ENCODE measurements at places on chromosomes 12 and 14.

- no peak for DNase-seq
These were observed 149.4 kb downstream of the RPAP3 start for GRCh38 chr12:47556261-47557030.

DNA sequence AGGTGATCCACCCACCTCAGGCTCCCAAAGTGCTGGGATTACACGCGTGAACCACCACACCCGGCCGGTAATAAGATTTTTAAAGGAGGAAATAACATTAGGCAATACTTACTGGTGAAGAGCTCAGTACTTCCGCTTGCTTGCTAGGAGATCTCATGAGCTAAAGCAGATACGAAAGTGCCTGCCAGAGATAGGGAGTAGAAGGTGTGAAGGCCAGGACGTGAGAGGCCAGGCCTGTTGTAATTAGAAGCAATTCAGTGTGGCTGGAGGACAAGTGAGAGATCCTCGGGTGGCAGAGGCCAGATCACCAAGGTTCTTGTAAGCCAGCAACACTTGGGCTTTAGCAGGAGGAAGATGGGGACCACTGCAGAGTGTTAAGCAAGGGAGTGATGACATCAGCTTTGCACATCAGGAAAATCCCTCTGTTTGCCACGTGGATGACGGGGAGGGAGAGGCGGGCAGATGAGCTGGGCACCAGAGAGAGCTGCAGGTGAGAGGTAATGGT lies 7.6 kb downstream of the TECPR2 start:
- DNase-seq: peak; percentile 89

GRCh38 chr12:53060721-53061276 lies 10.9 kb downstream of the TNS2 start:
- DNase-seq: no peak

- no peak for DNase-seq
These were observed 39.2 kb downstream of the TRPV4 start for GRCh38 chr12:109793826-109794501.

DNA sequence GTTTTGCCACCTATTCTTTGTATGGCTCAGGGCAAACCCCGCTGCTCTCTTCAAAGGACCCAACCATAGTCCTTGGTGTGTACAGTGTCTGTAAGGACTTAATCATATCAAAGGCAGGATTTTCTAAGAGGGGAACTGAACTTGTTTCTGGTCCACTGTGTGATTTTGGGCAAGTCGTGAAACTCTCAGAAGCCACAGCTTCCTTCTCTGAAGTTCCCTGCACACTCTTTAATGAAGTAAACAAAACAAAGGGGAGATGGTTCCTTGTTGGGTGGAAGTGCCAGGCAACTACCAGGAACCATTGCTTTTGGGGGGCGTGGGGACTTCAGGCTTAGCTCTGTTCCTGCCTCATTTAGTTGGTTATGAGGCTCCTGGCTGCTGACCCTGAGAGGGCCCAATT lies 152.4 kb downstream of the VRK1 start:
- DNase-seq: no peak

- peak; percentile 45 for DNase-seq
These were observed 37.0 kb downstream of the ANAPC7 start for GRCh38 chr12:110366321-110367142.

DNA sequence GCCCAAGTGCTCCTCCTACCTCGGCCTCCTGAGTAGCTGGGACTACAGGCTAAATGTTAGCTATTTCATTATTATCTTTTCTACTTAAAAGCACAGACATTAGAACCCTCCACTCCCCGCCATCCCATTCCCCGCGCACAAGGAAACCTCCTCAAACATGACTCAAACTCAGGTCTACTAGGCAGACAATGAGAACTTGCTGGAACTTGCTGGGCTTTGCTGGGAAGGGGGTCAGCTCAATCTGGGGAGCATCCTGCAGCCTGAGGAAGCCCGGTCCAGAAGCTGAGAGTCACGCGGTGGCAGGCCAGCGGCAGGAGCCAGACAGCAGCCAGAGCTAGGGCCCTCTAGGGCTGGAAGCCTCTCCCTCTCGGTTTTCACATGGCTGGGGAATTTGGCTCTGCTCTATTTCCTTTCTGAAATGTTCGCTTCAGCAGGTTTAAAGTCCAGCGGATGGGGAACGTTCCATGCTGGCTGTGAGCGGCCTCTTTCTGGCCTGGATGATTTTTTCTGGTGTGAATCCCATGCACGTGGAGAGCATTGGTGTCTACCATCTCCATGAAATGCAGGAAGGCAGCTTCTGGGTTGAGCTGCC lies 68.5 kb downstream of the SLC6A12 start:
- DNase-seq: no peak

DNA sequence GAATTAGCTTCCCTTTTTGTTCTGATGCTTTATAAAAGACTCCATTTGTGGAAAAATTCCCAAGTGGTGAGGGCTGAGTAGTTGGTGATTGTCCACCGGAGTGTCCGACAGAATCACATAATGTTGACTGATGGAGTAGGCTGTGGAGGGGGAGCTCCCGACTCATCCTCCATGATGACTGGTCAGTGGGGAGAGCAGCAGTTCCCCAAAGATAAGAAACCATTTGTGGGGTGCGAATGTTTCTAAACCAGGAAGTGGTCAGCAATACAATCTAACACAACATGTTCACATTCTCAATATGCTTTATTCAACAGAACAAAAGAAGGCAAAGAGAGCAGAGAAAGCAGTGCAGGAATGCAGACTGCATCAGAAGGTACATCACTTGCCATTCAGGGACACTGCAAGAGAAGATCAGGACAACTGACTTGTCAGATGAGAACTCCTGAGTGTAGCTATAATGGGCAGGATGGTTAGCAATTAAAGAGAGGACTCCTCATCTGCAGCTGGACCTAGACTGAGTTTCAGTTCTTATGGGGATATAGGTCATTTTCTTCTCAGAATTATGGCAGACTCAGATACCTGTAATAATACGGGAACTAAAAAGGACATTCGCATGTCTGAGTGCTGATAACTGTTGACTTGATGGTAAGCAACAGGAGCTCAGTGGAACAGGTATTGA lies 5.4 kb downstream of the KRT6B start:
- DNase-seq: no peak

DNA sequence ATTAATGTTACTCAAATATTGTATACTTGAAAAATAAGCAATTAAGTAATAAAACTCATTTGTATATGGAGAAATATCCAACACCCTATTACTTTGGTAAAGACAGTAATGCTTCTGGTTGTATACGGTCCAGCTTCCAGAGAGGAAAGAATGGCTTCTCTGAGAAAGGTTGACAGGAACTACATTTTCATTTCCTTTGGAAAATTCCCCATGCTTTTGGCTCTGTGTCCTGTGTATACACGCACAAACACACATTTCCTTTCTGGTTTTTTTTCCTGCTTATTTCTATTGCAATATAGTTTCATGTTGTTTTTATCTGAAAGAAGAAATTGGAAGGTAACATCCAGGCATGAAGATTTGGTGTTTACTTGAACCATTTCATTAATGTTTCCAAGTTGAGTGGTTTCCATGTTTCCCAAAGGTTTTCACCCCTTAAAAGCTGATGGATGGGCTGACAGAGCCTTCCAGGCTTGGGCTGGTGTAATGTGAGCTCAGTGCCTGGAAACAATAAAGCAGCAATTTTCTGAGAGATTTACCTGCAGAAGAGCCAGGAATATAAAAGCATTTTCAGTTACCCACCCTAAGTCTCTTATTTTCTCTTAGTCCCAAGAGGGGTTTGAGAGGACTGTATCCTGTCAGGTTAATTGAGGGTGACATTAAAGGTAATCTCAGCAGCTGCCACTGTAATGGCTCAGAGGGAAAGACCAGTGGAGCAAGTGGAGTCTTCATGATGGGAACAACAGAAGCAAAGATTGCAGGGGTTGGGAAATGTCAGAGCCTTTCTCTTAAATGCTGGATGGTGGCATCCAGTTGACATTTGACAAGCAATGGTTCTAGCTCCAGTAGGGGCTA lies 33.4 kb upstream of the TMTC1 start:
- DNase-seq: no peak

- no peak for DNase-seq
These were observed 742 bp upstream of the MARS1 start for GRCh38 chr12:57487055-57487596.

- no peak for DNase-seq
These were observed 10.4 kb downstream of the B4GALNT1 start for GRCh38 chr12:57622293-57623245.

DNA sequence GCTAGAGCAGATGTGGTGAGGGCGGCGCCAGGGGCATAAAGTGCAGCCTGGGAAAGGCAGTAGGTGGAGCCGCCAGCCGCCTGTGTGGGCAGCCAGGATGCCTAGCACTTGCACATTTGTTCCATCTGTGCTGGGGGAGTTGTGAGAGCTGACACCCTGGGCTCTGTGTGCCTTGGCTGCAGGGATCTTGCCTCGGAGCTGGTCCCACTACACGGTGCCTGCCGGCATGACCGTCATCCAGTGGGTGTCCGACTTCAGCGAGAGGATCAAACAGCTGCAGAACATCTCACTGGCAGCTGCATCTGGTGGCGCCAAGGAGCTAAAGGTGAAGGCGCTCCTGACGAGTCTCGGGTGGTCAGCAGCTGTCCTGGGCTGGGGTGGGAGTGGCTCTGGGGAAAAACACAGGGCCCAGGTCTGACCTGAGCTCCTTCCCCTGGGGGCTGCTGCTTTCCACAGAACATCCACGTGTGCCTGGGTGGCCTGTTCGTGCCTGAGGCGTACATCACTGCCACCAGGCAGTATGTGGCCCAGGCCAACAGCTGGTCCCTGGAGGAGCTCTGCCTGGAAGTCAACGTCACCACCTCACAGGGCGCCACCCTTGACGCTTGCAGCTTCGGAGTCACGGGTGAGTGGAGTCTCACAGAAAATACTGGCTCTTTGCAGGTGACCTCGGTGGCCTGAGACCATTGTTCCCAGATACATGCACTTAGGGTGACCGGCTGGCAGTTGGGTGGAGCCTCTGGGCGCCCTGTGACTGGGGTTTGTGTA lies 37.4 kb downstream of the HSP90AA1 start:
- DNase-seq: no peak

DNA sequence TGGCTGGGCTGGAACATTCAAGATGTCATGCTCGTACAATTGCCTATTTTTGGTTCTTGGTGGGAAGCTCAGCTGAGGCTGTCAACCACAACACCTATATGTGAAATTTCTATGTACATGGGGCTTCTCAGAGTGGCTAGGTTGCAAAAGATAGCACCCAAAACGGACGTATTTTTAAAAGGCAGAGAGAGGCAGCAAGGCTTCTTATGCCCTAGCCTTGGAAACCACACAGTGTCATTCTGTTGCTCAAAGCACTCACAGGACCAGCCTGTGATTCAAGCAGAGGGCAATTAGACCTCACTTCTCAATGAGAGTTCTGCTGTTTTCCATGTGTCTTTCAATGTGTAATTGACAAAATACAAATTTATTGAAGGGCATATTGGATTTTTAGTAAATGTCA lies 134.0 kb downstream of the GXYLT1 start:
- DNase-seq: no peak

- DNase-seq: no peak
These were observed 1.2 kb downstream of the MMP17 start for GRCh38 chr12:131829356-131829747.

- DNase-seq: no peak
These were observed 7.0 kb downstream of the AMN start for GRCh38 chr14:102929241-102930137.

- DNase-seq: no peak
These were observed 11.9 kb upstream of the ATP5F1B start for GRCh38 chr12:56657416-56658379.

Data from Kasumi-1 (cell line).